Central memory CD8-positive, alpha-beta T cell (primary cell): ENCODE measurements at places on chromosomes 5 and 9.

DNA sequence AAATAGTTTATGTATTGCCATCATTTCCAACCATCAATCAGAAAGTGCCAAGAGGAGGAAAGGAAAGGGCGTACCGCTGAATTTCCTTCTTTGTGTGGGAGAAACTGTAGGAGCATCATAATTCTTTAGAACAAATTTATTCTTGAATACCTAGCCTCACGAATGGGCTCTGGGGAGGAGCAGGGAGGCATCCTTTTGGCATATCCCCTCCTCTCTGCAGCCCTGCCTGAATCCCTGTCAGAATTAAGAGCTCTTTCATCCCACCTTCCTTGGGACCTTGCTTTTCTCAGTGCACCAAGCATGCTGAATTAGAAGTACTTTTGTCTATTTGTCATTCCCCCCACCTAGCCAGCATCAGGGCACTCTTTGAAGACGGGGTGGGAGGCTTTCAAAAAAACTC is 189.4 kb downstream of the MAPKAP1 start:
- DNase-seq = no peak
- H3K27ac ChIP-seq = no peak overlapping the region
- peaks cover 3% of the 10 kb centered on the region for H3K36me3 ChIP-seq
- peaks cover 32% of the 10 kb centered on the region for H3K4me1 ChIP-seq
- H3K4me3 ChIP-seq = no peak overlapping the region
- no peaks in the 10 kb centered on the region for H3K27me3 ChIP-seq

- no peaks in the 10 kb centered on the region for H3K36me3 ChIP-seq
- H3K4me1 ChIP-seq = no peaks in the 10 kb centered on the region
- H3K27me3 ChIP-seq = no peaks in the 10 kb centered on the region
These were observed 272.5 kb downstream of the GADD45G start for GRCh38 chr9:89877051-89878002.

DNA sequence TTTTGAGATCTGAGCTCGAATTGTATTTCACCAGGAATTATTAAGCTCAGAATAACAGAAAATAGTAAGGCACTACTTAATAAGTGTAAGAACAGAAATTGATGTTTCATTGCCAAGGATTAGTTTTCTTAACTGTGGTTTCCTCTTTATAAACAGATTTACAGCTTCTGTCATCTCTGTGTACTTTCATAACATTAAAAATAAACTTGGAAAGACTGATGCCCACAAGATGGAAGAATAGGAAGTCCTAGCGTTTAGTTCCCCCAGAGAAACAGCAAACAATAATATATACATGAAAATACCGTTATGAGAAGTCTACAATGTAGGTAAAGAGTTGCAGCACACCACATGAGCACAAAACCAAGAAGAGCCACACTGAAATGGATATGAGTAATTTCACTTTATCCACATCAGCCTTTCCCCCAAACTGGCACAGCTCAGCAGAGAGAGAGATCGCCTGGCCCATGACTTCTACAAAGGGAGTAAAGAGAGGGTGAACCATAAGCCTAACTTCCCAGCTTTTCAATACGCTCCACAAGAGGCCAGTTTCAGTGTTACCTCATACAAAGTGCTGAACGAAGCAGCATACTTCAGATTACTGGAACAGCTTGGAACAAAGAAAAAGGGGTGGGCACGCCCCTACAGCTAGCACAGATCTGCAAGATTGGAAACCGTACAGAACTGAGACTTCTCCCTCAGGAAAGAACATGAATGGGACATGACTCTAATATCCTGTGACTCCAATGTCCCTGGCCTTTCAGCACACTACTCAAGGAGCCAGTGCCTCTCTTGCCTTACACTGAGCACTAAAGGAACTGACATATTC is 75.4 kb downstream of the EMB start:
- H3K27ac ChIP-seq = peak overlapping the region; percentile 59
- no peak overlapping the region for H3K4me3 ChIP-seq
- H3K27me3 ChIP-seq = no peaks in the 10 kb centered on the region

GRCh38 chr5:1073239-1074102 is 38.4 kb downstream of the SLC12A7 start:
- no peak for DNase-seq
- H3K4me3 ChIP-seq = no peak overlapping the region
- H3K27ac ChIP-seq = peak overlapping the region; percentile 38
- no peaks in the 10 kb centered on the region for H3K27me3 ChIP-seq
- H3K4me1 ChIP-seq = no peaks in the 10 kb centered on the region

- no peak overlapping the region for H3K4me3 ChIP-seq
- no peak overlapping the region for H3K27ac ChIP-seq
- H3K4me1 ChIP-seq = no peaks in the 10 kb centered on the region
These were observed 67.5 kb downstream of the ZFAND5 start for GRCh38 chr9:72297516-72297915.

DNA sequence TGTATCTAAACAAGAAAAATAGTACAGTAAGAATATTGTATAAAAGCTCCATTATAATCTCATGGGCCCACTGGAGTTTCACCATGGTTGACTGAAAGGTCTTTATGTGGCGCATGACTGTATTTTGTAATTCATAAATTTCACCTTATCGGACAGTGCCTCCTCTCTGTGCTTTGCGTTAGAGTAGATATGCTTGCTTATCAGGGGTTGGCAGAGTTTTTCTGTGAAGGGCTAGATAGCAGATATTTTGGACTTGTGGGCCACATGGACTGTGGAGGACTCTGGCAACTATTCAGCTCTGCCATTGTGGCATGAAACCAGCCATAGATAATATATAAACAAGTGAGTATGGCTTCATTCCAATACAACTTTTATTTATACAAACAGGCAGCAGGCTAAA is 23.2 kb downstream of the GAPVD1 start:
- no peaks in the 10 kb centered on the region for H3K4me1 ChIP-seq
- H3K27me3 ChIP-seq = no peaks in the 10 kb centered on the region
- H3K27ac ChIP-seq = no peak overlapping the region
- no peak for DNase-seq
- no peak overlapping the region for H3K4me3 ChIP-seq

DNA sequence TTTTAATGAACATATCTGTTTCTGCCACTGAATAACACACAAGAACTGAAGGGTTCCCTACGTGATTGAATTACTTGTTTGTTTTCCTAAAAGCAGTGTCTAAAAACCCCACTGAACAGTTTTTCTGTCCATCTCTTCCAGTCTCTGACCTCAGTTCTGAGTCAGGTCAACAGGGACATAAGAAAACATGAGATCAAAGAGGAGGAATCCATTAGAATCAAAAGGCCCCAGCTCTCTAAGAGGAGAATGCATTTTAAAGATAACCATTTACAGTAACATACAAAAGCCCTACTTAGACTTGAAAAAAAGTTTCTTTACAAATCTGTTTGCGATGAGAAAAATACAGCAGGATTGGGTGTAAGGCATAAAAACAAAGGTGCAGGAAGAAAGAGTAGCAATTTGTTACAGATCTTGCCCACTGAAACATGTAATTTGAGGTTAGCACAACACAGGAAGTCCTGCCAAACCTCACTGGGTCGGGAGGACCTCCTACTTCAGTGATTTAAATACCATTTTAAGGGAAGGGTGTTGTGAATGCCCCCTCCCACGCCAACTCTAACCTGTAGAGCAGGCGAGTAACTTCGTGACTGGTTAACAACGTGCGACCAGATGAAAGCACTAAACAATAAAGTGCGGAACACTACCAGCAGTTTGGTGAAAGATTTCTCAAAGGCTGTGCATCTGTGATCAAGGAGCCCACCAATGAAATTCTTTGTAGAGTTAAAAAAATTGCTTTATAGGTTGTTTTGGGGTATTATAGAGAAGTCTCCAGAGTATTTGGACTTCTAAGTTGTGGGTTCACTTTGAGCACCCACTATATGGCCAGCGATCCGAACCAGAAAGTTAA is 1.3 kb downstream of the QSOX2 start:
- H3K27me3 ChIP-seq = no peaks in the 10 kb centered on the region
- DNase-seq = no peak
- H3K4me3 ChIP-seq = peak overlapping the region; percentile 93
- peaks cover 36% of the 10 kb centered on the region for H3K4me1 ChIP-seq
- peak overlapping the region; percentile 94 for H3K27ac ChIP-seq
- H3K36me3 ChIP-seq = peaks cover 11% of the 10 kb centered on the region

DNA sequence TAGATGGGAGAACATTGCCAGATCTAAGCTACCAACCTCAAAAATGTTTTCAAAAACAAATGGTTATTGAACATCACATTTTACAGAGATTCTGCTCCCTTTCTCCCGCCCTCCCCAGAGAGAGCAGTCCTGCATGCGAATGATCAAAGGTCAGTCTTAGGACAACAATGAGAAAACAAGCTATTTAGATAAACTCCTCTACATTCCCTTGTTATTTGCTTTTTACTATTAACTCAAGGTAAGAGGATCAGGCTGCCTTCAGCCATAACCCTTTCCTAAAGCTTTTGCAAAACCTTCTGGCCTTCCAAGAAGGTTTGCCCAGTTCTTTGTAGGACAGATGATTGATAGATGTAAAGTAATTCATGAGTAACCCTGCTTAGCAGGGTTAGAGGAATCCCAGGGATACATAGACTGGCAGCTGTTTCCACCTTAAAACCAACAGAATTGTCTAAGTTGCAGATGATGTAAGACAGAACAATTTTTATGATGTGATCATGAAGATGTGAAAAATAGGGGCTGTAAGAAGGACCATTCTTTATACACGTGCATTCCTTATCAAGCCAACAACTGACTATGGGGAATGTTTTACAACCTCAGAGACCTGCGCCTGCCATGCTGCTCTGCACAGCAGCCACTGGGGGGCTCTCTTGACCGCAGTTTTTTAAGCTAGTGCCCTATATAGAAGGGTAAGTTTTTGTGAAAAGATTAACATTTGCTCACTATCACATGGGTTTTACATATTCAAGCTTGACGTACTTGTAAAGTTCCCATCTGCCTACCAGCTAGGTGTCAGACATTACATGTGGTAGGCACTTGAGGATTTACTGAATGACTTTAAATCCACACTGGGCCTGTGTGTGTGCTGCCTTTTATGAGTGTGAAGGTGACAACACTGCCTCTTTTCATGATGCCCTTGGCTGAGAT is 2.3 kb upstream of the ZNF782 start:
- H3K27ac ChIP-seq = no peak overlapping the region
- H3K27me3 ChIP-seq = no peaks in the 10 kb centered on the region

- peaks cover 4% of the 10 kb centered on the region for H3K36me3 ChIP-seq
- peak overlapping the region; percentile 26 for H3K4me3 ChIP-seq
- H3K27ac ChIP-seq = peak overlapping the region; percentile 48
- no peak for DNase-seq
- no peaks in the 10 kb centered on the region for H3K27me3 ChIP-seq
- peaks cover 29% of the 10 kb centered on the region for H3K4me1 ChIP-seq
These were observed 20.7 kb downstream of the FAXDC2 start for GRCh38 chr5:154829589-154830218.

GRCh38 chr9:81002242-81002641 is 687.1 kb downstream of the TLE1 start:
- no peaks in the 10 kb centered on the region for H3K27me3 ChIP-seq
- no peak for DNase-seq
- H3K27ac ChIP-seq = no peak overlapping the region
- H3K4me3 ChIP-seq = no peak overlapping the region

DNA sequence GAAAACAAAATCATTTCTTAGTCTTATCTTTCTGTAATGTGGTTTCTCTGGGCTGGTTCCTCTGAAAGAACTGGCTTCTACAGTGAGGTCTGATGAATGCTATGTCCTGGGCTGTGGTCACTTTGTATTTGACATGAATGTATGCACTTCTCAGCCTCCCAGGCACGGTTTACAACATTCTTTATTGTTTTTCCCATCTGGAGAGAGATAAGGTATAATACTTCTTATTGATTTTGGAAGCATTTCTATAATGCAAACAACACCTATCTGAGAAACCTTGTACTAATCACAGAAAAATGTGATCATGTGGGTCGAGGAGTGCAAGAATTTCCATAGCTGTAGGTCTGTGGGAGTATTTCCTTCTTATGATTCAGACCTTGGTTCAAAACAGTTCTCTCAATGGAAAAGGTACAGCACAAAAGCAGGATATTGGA is 46.9 kb downstream of the ACTBL2 start:
- H3K27me3 ChIP-seq = peaks cover 16% of the 10 kb centered on the region
- no peak overlapping the region for H3K4me3 ChIP-seq
- H3K4me1 ChIP-seq = no peaks in the 10 kb centered on the region
- no peak overlapping the region for H3K27ac ChIP-seq
- H3K36me3 ChIP-seq = no peaks in the 10 kb centered on the region

DNA sequence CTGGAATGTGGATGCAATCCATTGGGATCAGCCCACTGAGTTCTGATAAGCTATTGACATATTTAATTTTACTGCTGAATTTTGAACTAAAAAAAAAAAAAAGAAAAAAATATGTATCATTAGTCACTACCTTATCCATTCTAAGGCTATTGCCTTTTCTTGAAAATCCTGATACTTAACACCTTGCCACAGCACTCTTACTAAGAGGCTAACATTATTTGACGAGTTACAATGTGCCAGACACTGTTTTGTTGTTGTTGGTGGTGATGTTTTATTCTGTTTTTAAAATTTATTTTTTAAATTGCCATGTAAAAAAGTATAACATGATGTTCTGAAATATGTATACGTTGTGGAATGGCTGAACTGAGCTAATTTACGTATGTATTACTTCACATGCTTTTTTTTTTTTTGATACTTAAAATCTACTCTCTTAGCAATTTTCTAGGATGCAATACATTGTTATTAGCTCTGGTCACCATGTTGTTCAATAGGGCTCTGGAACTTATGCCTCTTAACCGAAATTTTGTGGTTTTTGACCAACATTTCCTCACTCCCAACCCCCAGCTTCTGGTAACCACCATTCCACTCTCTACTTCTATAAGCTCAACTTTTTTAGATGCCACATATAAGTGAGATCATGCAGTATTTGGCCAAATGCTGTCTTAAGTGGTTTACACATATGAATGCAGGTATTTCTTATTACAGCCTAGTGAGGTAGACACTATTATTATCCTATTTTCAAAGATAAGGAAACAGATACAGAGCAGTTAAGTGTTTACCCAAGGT is 134.8 kb upstream of the PCA3 start:
- no peak overlapping the region for H3K27ac ChIP-seq
- peaks cover 7% of the 10 kb centered on the region for H3K4me1 ChIP-seq
- H3K27me3 ChIP-seq = no peaks in the 10 kb centered on the region
- H3K4me3 ChIP-seq = no peak overlapping the region
- peaks cover 2% of the 10 kb centered on the region for H3K36me3 ChIP-seq
- no peak for DNase-seq

DNA sequence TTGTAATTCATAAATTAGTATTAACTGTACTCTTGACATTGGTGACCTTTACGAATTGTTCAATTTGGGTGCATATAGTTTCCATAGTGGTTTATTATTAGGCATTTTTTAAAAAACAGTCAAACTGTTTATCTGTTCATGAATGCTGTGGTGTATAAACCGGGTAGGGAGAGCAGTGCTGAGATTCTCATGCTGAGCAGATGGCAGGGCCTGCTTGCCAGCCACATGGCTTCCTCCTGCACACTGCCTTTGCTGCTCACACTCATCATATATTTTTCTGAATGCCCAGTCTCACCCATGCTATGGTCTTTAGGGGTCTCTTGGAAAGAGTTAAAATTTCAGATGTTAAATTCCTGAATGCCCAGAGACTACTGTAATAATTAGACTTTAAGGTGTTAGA is 40.8 kb downstream of the NNT start:
- no peak for DNase-seq
- H3K27ac ChIP-seq = no peak overlapping the region
- peaks cover 16% of the 10 kb centered on the region for H3K4me1 ChIP-seq
- H3K4me3 ChIP-seq = no peak overlapping the region
- H3K27me3 ChIP-seq = no peaks in the 10 kb centered on the region

GRCh38 chr5:111769541-111769940 is 12.5 kb upstream of the NREP start:
- no peaks in the 10 kb centered on the region for H3K36me3 ChIP-seq
- H3K4me3 ChIP-seq = no peak overlapping the region
- H3K27me3 ChIP-seq = peaks cover 26% of the 10 kb centered on the region
- H3K4me1 ChIP-seq = no peaks in the 10 kb centered on the region
- H3K27ac ChIP-seq = no peak overlapping the region

- H3K4me1 ChIP-seq = no peaks in the 10 kb centered on the region
- no peak overlapping the region for H3K4me3 ChIP-seq
- DNase-seq = no peak
- H3K27me3 ChIP-seq = peaks cover 28% of the 10 kb centered on the region
- H3K36me3 ChIP-seq = no peaks in the 10 kb centered on the region
These were observed 67.1 kb downstream of the BAAT start for GRCh38 chr9:101317735-101318134.
